ENCODE measurements at places on chromosomes 13 and 19.
A peak's percentile ranks its signal among the peaks of the same experiment; 100 is the strongest.

- DNase-seq, result peak; percentile 2
Observed at GRCh38 chr13:38686577-38687245, at the start of gene FREM2. Gene FREM2, plus strand, starts transcription at chr13:38687077. Its CDS starts 268 bp downstream, at chr13:38687345.

GRCh38 chr13:31456056-31456455 lies 256.3 kb downstream of the B3GLCT start:
- DNase-seq, result no peak

DNA sequence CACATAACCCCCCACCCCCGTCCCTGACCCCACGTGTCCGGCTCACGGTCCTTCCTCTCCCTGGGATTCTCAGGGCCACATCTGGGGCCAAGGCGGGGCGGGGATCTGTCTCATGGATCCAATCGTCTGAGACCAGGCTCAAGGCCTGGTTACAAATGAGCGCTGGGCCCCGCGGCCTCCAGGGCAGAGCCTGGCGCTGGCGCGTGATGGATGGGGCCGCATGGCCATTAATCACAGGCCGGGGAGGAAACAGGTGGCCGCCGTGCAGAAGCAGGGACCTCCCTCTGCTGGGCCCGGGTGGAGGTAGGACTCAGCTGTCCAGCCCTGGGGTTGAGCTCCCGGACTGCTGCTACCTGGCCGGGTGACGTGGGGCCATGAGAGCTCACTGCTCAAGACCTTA lies 5.8 kb upstream of the TLE5 start:
- no peak for DNase-seq

DNA sequence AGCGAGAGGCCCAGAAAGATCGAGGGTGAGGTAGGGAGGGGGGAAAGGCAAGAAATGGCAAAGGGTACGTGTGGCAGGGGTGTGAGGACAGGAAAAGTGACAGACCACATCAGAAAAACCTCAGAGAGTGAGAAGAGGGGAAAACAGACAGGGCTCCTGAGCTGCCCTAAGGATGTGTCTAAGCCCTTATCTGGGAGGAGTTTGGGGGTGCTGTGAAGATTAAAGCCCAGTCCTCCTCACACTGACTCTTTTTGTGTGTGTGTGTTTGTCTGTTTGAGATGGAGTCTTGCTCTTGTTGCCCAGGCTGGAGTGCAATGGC lies 703 bp upstream of the PTH2 start:
- DNase-seq, result no peak

DNA sequence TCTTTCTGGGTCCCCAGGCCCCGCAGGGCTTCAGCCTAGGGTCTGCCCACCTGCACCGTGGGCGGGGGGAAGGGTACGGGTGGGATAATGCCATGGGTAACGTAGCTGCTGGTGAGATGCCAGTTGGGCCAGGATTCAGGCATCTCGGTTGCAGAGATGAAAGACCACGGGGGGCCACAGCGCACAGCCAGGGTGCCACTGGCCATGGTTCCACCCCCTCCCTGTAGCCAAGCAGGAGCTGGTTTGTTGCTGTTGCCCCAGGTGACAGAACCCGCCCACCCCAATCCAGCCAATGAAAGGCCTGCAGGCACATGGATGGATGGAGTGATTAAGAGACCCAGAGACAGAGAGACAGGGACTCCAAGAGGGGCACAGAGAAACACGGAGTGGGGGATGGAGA lies 1.0 kb upstream of the CGB7 start:
- DNase-seq, result no peak

- no peak for DNase-seq
Observed at GRCh38 chr13:41944635-41945397, 16.1 kb downstream of the VWA8 start.

GRCh38 chr13:91771229-91771628 lies 372.8 kb downstream of the GPC5 start:
- no peak for DNase-seq

DNA sequence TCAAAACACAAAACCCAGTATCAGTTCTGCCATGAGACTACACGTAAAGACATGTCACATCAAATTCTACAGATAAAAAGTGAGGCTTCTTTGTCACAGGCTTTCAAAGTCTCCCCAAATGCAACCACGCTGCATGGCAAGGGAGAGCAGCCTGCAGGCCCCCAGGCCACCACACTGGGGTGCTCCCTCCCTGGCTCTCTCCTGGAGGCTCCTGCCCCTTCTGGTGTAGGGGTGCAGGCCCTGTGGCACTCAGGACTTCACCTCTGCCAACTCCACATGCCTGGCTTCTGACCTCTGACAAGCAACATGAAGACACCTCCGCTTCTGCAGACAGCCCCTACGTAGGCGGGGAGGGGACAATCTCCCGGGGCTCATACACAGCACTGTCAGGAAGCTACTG lies 14.3 kb downstream of the AKAP8 start:
- DNase-seq, result no peak

GRCh38 chr13:20571676-20572075 lies 4.7 kb downstream of the IFT88 start:
- no peak for DNase-seq

- no peak for DNase-seq
Observed at GRCh38 chr13:110554946-110555345, 6.6 kb downstream of the RAB20 start.

- no peak for DNase-seq
Observed at GRCh38 chr13:19818223-19818842, 35.6 kb upstream of the PSPC1 start.

DNA sequence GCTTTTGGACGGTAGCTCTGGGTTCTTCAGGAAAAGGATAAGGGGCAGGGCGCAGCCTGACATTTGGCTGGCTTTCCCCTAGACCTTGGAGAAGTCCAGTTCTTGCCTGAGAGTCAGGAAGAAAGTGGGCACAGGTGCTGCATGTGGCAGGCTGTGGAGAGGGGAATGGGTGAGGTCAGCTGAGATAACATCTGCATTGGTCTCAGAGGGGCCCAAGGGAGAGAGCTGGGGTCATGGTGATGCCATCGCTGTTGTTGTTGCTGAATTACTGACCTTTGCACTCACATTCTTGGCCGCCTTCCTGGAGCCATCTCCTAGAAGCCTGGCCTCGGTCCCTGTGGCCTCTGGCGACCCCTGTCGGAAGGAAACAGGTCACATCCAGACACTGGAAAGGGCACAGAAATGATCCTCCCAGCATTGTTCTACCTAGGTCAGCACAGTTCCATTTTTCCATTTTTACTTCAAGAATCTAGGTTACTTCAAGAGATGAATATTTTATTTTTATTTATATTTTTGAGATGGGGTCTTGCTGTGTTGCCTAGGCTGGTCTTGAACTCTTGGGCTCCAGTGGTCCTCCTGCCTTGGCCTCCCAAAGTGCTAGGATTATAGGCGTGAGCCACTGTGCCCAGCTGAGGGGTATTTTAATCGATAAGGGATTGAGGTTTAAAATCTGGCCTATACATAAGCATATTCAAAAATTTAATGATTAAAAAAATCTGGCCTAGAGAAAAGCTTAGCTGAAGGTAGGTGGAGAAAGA lies 6.5 kb upstream of the LIPE start:
- no peak for DNase-seq

DNA sequence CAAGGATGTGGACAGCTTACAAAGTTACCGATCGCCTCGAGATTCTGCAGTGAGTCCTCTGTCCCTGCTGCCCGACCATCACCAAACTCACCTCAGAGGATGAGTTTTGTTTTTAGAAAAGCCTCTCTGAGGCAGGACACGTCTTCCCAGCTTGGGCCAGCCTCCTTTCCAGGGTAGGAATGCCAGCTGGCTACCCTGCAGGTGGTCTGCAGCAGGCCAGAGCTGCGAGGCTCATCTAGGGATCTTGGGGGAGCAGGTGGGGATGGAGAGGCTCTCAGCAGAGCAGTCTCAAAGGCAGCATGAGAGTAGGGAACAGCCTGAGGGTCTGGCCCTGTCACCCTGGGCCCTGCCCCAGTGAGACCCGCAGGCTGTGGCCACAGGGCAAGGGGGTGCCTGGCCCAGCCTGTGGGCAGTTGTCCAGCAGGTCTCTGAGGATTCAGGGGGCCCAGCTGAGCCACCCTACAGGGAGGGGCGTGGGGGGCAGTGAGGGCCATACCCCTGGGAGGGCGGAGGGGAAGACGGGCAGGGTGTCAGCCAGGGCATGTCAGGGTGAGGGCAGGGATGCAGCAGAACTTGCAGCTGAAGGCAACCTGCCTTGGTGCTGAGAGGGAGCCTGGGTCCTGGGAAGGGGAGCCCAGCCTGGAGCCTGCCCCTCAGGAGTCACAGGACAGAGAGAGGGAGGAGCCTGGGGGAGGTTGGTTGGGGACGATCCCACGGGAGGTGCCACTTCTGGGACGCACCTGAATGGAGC lies 57.3 kb upstream of the TPM4 start:
- no peak for DNase-seq

- DNase-seq, result no peak
Observed at GRCh38 chr19:37484406-37485168, 15.4 kb downstream of the ZNF570 start.

- DNase-seq, result no peak
Observed at GRCh38 chr13:102628559-102628958, 31.8 kb downstream of the TPP2 start.

GRCh38 chr13:44331446-44331845 lies 42.2 kb upstream of the SERP2 start:
- no peak for DNase-seq

GRCh38 chr19:18415178-18415867 lies 3.9 kb upstream of the SSBP4 start:
- no peak for DNase-seq

DNA sequence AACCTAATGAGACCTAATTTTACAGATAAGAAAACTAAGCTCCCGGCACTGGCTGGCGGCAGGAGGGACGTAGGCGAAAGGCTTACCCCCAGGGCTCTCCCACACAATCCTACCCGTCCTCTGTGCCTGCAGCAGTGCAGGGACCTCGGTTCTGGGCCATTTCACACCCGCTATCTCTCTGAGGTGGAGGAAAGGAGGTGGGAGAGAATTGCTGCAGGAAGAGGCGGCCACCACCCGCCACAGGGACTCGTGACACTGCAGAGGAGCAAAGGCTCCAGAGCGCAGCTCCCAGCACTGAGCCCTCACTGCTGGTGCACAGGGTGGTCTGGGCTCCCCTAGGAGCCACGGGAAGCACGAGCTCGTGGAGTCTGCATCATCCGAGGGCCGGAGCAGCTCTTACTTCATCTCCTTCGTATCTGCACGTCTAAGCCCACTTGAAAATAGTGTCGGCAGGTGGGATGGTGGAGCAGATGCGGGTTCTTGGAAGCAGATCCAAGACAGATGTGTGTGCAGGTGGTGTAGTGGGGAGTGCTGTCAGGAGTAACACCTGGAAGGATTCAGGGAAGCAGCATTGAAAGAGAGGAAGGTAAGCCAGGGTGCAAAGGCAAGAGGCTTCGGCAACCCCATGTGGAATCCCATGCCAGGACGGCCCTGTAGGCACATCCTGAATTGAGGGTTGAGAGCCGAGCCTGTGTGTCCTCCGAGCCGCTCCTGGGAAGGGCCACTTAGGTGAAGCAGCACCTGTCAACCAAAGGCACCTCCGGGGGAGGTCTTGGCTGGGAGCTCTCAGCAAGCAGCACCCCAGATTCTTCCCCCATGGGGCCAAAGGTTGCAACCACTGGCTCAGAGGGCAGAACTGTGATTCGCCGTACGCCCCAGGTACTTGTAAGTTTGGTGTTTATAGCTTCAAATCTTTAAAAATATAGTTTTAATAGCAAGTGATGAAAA lies 115.8 kb upstream of the SPACA7 start:
- DNase-seq, result no peak

DNA sequence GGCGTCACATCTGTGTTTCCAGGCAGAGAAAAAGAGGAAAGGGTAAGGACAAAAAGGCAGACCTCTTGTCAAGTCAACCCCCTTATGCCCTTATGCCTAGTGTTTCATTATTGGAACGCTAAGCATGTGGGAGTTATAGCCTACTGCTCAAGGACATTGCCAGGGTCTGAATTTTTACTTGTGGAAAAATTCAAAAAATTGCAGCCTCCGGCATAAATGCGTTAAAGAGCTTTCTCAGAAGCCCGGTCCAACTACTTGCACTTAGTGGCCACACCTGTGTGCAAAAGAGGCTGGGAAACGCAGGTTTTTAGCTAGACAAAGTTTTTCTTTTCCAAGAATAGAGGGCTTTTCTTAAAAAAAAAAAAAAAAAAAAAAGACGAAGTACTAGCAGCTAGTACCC lies 139.8 kb downstream of the DPF1 start:
- no peak for DNase-seq

- DNase-seq, result no peak
Observed at GRCh38 chr13:27065582-27065981, 106.0 kb downstream of the USP12 start.

DNA sequence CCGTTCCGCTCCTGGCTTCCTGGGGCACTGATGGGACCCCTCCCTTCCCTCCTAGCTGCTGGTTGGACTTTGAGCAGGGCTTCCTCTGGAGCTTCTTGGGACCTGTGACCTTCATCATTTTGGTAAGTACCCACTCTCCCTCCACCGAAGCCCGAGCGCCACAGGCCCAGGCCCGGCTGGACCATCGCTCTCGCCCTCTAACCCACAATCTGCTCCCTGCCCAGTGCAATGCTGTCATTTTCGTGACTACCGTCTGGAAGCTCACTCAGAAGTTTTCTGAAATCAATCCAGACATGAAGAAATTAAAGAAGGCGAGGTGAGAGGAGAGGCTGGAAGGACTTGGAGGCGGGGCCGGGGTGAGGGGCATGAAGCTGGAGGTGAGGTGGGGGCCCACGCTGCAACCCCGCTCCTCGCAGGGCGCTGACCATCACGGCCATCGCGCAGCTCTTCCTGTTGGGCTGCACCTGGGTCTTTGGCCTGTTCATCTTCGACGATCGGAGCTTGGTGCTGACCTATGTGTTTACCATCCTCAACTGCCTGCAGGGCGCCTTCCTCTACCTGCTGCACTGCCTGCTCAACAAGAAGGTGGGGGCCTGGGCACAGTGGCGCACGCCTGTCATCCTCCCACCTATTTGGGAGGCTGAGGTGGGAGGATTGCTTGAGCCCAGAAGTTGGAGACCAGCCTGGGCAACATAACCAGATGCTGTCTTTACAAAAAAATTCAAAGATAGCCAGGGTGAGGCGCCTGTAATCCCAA lies 12.3 kb downstream of the DDX39A start:
- no peak for DNase-seq

- DNase-seq, result no peak
Observed at GRCh38 chr13:25088562-25089221, 7.2 kb upstream of the PABPC3 start.

All from NCI-H1436 treated with DMSO at 0.1 percent for 48 hours (cell line).